ENCODE measurements at places on chromosomes 4 and X. TPM values are rescaled to one million over a fixed set of nuclear protein-coding genes. Genes with fewer than 3 reads are reported as not detected.

DNA sequence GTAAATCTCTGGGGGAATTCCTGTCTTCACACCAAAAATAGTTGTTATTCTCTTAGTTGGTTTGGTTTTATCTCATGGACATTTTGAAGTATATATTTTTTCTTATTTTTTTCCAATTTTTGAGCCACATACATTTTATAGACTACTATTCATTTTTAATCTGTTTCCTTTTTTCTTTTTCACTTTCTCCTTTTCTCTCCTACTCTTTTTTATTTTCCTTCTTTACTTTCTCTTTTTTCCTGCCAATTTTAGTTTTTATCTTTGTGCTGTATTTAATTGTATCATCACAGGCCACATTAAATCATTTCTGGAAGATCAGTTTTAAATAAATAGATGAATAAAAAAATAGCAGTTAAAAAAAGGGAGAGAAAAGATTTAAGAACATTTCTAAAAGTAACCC lies 14.0 kb upstream of the JADE3 start:
- DNase-seq: no peak

Gene CTAG2
- not detected for total RNA-seq

GRCh38 chrX:15913146-15913545 lies 58.5 kb upstream of the AP1S2 start:
- no peak for DNase-seq

Gene TNIP3
- not detected for total RNA-seq

DNA sequence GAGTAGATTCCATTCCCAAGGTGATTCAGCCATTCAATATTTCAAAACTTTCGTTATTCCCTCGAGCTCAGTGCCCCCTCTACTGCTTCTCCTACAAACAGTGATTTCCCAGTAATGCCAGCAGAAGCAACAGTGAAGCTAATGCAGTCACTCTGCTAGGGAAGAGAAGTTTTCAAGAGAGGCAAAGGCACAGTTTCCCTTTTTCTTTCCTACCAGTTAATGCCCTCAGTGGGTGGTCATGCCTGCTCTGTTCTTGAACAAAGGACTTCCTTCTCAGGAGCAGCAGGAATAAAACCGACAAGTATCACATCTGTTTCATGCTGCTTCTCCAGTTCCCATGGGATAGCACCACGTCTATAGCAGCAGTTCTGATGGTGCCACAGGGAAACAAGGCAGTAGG lies 317.2 kb downstream of the TENM3 start:
- DNase-seq: no peak

Gene GYPE
- total RNA-seq: not detected

Gene WAS
- total RNA-seq: not detected

Gene PAGE2B
- total RNA-seq: not detected

DNA sequence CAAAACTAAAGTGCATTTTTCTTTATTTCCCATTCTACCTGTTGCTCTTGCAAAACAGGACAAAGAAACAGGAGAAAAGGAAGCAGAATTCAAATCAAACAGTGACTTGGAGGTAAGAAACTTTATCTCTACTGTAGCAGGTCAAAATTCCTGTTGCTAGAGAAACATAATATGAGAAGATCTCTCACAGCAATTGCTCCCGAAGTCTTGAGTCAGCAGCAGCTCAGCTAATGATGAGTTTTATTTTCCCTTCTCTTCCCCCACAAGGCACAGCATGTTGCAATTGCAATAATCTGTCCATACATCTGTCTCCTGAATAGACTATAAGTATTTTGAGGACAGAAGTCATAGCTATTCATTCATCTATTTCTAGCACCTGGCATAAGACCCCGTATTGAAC lies 112.7 kb downstream of the CLNK start:
- peak; percentile 17 for DNase-seq

GRCh38 chr4:86496094-86497080 lies 97.7 kb upstream of the PTPN13 start:
- peak; percentile 81 for DNase-seq

DNA sequence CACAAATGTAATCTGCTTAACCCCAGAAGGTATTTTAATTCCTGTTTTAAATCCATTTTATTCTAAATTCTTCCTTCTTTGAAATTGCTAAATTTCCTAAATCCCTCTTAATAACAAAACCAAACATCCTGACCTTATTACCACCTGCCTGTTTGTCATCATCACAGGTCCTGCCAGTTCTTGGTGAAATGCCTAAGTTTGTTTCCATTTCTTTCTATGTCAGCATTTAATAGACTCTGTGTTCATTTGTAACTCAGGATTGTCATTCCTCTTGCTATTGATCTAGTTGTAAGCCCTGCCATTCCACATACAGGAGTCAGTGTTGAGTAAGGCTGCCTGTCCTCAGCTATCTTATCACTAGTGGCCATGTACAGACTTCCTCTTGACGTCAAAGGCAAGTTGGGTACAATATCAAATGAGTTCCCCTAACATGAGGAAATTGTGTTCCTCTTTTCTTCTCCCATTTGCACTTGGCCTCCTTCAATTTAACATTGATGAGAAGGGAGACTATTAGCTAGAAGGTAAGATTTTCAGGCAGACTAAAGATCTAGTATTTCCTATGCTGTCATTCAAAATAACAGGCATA lies 440.1 kb downstream of the AFF2 start:
- DNase-seq: no peak

DNA sequence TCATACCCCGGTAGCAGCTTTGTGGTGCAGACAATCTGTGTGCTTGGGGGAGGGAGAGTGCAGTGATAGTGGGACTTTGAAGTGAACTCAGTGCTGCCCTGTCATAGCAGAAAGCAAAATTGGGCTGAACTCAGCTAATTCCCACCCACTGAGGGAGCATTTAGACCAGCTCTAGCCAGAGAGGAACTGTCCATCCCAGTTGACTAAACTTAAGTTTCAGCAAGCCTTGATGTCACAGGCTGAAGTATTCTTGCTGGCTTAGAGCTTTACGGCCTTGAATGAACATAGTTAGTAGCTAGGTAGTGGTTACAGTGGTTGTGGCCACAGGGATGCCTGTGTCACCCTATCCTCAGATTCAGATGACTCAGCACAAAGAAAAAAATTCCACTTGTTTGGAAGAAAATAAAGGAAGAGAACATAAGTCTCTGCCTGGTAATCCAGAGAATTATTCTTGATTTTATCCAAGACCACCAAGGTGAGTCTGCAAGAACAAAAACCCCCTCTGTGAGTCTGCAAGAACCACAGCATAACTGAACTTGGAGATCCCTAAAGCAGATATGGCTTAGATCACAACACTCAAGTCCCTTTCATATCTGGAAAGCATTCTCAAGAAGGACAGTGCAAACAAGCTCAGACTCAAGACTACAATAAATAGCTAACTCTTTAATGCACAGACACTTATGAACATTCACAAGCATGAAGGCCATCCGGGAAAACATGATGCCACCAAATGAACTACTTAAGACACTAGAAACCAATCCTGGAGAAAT lies 39.4 kb downstream of the ADH7 start:
- peak; percentile 28 for DNase-seq

DNA sequence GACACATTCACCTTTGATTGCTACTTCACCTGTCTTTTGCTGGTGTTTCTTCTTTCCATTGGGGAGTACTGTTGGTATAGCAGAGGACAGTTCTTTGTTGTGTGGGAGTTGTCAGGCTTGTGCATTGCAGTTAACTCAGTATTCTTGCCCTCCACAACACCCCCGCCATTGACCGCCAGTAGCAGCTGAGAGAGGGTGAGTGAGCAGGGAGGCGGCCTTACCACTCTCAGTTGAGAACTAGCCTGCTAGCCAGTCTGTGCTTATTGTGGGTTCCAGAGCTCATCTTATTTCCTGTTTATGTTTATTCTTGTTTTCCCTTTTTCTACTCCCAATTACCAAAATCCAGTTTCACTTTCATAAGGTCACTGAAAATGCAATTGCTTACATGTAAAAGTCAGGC lies 52.2 kb downstream of the STIM2 start:
- DNase-seq: no peak

Gene SPANXN4
- not detected for total RNA-seq

DNA sequence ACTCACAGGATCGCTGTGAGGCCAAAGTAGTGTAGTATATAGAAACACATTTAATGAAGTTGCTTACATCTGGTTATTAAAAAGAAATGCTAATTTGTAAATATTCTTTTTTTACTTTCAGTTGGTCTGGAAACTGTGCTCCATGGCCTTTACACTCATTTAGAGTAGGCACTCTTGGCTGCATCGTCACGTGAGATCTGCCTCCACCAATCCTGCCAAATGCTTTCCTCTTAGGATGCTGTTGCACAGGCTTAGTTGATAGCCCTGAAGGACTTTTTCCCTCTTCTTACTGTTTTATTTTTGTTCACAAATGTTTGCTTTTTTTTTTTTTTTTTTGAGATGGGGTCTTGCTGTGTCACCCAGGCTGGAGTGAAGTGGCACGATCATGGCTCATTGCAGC lies 6.3 kb downstream of the CPE start:
- DNase-seq: no peak

Data from bronchial epithelial cell (primary cell).